ENCODE measurements at places on chromosomes 3 and 15.
A peak's percentile ranks its signal among the peaks of the same experiment; 100 is the strongest.

GRCh38 chr3:168212664-168213285, 117.1 kb upstream of the GOLIM4 start:
- DNase-seq = no peak

DNA sequence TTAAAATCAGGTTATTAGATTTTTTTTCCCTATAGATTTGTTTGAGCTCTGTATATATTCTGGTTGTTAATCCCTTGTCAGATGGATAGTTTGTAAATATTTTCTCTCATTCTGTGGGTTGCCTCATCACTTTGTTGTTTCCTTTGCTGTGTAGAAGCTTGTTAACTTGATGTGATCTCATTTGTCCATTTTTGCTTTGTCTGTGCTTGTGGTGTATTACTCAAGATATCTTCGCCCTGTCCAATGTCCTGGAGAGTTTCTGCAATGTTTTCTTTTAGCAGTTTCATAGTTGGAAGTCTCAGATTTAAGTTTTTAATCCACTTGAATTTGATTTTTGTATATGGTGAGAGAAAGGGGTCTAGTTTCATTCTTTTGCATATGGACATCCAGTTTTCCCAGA, 699.1 kb downstream of the NAALADL2 start:
- DNase-seq = no peak

GRCh38 chr3:12833222-12834161, 7.9 kb downstream of the RPL32 start:
- DNase-seq = no peak

DNA sequence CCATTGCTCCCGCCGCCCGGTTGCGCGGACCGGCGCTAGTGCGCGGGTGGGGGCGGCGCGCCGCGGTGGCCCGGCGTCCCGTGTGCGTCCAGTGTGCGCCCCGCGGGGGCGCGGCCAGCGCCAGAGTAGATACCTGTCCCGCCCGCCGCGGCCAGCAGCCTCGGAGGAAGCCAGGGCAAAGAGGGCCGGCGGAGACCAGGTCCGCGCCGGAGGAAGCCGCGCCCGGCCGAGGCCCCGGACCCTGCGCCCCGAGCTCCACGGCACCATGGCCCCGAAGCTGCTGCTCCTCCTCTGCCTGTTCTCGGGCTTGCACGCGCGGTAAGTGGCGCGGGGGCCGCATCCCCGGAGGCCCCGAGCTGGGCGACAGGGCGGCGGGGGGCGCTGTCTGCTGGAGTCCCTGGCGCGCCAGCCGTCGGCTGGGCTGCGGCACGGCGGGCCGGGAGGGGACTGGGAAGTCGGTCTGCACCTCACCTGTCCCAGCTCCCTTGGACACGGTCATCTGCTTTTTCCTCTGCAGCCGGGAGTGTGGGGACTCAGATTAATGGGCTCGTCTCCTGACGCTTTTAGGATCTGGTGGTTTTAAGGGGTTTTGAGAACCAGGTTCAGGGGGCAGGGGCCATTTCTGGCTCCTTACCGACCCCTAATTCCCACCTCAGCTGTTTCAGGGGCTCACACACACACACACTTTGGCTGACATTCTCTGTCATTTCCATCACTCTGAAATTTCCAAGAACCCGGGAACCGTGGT, 464 bp downstream of the GABRG3 start:
- DNase-seq = no peak

DNA sequence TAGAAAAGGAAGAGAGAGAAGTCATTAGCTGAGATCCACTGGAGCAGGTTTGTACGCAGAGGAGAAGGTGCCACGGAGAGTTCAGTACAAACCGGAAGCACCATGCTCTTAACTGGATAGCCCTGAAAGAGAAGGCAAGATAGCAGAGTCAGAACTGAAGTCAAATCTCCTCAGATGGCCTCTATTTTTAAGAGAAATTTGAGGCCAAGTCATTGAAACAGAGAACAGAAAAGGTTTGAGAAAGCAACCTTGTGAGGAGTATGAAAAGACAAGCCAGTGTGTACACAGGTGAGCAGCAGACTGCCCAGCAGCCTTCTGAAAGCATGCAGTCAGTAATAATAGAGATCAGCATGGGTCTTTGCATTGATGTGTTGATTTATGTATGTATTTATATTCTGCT, 66.1 kb upstream of the SPRED1 start:
- DNase-seq = no peak

GRCh38 chr3:67361323-67361722, 293.1 kb downstream of the SUCLG2 start:
- no peak for DNase-seq

DNA sequence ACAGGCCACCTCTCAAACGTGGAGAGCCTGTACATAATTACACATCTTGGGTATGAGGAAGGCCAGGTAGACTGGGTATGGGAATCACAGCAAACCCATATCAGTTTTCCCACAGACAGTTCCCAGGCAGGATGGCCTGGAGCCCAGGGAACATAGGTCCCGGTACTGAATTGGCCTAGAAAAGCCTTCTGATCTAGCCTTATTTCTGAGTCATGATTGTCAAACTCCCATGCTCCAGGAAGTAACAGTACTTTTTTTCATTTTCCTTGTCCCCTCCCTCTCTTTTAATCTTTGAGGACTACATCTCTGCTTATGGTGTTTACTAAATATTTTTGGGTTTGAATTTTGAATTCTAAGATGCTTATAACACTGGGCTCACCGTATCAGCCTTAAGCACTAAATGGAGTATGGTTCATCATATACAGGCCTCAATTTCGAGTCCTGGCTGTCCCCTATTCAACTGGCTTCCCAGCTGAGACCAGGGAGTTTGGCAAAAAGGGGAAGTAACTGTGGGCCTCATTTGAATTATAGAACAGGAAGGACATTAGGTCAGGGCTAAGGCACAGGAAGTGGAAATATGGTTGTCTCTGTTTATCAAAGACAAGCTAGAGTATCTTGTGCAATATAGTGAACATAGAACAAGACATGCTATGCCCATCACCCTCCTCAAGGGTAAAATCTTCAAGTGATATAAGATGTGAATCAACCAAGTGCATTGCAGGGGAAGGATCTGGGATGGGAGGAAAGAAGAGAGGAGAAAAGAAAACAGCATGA, 494.6 kb downstream of the NTRK3 start:
- DNase-seq = peak; percentile 47

DNA sequence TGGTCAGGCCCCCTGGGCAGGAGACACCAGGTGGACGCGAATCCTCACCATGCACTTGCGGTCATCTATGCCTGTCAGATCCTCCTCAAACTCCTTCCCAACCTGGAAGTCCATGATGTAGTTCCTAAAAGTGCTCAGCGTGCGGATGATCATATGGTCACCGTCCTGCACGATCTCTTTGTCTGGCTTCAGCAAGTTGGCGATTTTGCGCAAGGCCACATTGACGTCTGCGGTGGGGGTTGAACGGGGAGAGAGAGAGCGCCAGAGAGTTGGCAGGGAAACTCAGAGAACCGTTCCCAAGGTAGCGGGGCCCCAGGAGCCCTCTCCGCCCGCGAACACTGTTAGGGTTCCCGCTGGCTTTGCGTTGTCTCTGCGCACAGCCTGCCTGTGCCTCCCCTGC, 809 bp downstream of the RBP1 start:
- DNase-seq = peak; percentile 60

DNA sequence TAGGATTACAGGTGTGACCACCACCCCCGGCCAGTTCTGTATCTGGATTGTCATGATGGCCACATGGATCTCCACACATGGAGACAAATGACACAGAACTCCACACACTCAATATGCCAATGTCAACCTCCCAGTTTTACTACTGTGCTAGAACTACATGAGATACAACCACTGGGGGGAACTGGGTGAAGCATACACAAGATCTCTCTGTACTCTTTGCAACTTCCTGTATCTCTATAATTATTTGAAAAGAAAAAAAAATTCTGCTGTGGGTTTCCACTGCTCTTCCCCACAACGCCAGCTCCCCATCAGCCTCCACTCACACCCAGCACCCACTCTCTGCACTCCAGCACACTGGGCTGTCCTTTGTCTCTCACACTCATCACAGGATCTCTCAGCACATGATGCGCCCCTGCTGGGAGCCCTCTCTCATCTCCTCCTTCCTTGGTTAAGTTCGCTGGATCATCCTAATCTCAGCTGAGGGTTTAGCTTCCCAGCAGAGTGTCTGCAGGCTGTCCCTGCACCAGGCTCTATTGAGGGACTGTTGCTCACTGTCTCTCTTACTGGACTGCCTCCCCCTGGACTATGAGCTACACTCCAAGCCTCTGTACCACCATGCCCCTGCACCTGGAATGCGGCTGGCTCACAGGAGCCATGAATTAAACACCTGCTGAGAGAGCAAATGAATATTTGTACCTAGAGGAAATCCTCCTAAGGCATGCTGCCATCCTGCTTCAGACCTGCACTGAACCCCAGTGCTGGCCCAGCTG, 10.7 kb upstream of the RAB43 start:
- no peak for DNase-seq

DNA sequence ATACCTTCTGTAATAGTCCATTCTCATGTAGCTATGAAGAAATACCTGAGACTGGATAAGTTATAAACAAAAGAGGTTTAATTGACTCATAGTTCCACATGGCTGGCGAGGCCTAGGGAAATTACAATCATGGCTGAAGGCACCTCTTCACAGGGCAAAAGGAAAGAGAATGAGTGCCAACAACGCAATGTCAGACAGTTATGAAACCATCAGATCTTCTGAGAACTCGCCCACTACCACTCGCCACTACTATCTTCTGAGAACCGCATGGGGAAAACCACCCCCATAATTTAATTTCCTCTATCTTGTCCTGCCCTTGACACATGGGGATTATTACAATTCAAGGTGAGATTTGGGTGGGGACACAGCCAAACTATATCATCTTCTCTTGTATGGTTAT, 406.8 kb upstream of the CBLB start:
- no peak for DNase-seq

- DNase-seq = no peak
These were observed 50.4 kb downstream of the GLB1 start for GRCh38 chr3:33046521-33046920.

- peak; percentile 69 for DNase-seq
These were observed 9.8 kb downstream of the HEG1 start for GRCh38 chr3:125045965-125046364.

DNA sequence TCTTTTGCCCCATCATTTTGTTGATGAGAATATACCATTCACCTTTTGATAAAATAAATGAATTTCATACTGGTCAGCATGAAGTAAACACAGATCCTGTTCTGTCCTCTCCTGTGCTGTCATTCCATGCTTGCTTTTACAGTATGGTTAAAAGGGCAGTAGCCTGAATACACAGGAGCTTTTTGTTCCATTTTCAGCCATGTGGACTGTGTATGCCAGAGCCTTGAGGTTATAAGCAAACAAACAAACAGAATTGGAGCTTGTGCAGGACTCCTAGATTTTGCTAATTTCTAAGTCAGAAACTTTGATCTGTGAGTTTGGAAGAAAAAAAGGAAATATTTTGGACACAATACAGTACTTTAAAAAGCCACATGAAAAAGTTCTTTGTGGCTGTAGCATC, 91.9 kb downstream of the LRRC28 start:
- no peak for DNase-seq

DNA sequence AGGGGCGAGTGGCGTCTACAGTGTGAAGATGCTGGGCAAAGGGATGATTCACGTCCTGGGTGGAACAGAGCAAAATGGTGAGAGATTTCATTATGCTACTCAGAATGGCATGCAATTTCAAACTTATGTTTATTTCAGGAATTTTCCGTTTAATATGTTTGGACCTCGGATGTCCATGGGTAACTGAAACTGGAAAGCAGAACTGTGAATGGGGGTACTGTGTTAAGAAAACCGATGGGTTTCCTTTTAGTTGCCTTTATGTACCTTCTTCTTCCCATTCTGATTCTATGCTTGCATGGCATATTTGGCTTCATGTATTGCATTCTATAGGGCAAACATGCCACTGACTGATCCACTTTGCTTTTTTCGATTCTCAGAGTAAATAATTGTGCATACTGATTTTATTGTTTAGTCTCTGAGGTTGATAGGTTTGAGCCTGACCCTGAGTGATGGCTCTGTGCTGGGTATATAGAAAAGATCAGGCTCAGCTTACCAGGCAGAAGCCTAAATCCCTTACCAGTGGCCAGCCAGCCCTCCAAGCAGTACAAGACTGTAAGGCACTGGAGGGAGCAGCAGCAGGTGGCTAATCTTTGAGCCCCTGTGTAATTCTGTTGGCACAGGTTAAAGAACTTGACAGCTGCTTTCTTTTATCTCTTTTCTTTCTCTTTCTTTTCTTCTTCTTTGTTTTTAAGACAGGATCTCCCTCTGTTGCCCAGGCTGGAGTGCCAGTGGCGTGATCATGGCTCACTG, 4.5 kb downstream of the QTRT2 start:
- no peak for DNase-seq

GRCh38 chr3:46603446-46604046, 8.8 kb upstream of the FAM240A start:
- no peak for DNase-seq

DNA sequence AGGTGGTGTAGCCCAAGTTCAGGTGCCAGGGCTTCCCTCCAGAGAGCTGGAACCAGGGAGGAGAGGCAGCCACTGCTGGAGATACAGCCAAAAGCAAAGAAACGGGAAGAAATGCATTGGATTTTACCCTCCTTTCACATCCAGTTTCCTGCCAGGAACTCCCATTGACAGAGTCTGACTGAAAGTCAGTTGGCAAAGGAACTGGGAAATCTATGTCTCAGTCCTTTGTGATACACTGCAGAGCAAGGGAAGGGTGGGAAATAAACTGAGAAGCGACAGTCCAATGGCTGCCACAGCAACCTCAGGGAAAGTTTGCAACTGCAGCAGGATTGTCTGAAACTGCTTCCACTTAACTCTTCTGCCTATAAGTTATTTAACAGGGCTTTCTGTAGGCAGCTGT, 142.6 kb downstream of the SATB1 start:
- no peak for DNase-seq

DNA sequence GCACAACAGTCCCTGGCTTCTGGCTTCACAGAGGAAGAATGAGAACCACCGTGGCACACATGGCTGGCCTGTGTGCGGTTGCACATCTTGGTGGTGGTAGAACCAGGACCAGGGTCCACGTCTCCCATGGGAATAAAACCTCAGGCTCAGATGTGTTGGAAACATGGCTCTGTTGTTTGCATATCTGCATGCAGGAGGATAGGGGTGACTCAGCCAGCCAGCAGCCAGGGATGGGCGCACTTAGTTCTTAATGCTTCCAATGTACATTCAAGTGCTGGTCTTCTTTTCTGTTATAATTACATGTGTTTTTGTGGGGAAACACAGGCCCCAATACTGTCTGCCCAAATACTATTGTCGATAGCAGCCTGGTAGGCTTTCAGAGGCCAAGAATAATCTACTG, 35.8 kb upstream of the BCL2L10 start:
- no peak for DNase-seq

GRCh38 chr3:58492494-58492905, 604 bp downstream of the KCTD6 start:
- DNase-seq = no peak

DNA sequence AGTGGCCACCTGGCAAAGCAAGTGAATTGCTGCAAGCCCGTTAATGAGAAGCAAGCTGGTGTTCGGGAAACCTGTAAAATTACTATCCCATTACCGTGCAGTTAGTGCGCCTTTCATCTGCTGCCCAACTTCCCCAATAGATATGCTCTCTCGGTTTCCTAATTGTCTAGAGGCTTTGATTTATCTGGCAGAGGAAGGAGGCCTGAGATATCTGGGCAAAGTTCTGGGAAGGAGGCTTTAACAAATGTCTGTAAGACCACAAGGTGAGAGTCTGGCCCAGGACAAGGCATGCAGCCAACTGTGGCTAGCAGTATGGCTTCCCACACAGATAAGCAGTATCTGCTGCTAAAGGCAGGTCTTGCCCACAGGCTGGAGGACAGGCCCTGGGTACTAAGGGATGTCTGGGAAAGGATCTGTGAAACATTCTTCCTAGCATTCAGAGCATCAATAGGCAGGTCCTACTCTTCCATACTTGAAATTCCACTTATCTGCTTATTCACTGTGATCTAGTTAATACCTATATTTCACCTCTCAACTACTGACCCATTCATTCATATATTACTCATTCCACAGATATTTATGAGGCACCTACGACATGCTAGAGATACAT, 130.0 kb upstream of the SLC2A2 start:
- DNase-seq = no peak

All from fibroblast of pulmonary artery (primary cell).